ENCODE measurements at places on chromosomes 11 and 22.
A peak's percentile ranks its signal among the peaks of the same experiment; 100 is the strongest.

DNA sequence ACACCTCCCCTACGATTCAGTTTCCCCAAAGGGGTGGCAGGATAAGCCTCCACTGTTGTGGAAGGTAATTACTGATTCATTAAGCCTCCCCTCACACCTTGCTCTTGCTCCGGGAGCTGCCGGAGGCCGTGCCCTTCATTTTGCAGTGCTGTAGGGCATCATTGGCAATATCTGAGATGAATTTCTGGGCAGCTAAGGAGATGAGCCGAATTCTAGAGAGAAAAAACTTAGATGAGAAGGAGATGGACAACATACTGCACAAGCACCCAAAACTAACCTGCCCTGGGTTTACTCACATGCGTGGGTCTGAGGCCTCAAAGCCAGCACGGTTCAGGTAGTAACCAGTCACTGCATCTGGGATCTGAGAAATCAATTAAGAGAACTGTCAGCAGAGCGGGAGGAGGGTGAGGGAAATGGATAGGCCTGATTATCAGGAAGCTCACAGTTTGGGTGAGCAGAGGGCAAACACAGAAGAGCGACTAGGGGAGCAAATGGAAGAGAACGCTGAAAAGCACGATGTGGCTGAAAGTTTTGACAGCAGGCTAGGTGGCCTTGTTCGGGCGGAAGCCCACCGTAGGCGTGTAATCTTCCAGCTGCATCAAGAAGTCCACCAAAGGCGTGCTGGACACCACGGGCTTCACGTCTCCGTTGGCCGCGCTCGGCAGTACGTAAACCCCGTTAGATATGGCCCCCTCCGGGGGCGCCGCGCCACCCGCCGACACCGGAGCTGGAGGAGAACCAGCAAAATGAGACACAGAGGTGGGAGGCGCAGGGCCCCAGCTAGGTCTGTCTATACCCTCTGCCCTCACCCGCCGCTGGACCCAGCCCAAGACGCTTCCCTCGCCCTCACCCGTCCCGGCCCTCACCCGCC, 689 bp downstream of the TAF10 start:
- peak; percentile 32 for DNase-seq

DNA sequence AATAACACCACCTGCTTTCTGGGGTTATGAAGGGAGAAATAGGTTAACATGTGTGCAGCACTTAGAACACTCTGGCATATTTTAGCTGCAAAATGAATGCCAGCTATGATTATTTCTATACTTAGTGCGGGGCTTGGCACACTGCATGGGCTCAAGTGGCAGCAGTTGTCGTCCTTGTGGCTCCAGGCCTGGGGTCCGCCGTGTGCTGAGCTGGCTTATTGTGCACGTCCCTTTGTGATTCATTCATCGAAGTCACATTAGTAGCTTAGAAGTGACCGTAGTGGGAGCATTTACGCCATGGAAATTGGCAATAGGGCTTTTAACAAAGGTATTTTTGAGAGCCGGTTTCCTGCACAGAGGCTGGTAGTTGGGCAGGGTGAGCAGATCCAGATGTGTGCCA, 4.2 kb downstream of the RASD2 start:
- no peak for DNase-seq

DNA sequence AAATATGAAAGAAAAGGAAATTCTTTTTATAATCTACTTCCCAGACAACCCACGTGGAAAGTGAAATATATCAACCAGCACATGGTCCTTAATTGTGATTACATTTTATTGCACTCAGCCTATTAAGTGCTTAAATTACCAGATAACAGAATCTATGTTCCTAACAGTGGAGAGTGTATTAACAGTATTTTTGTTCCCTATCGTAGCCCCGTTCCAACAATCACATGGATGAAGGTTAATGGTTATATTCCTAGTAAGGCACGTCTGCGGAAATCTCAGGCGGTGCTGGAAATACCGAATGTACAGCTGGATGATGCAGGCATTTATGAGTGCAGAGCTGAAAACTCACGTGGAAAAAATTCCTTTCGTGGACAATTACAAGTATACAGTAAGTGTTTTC, 626.1 kb upstream of the ARHGAP42 start:
- peak; percentile 1 for DNase-seq

DNA sequence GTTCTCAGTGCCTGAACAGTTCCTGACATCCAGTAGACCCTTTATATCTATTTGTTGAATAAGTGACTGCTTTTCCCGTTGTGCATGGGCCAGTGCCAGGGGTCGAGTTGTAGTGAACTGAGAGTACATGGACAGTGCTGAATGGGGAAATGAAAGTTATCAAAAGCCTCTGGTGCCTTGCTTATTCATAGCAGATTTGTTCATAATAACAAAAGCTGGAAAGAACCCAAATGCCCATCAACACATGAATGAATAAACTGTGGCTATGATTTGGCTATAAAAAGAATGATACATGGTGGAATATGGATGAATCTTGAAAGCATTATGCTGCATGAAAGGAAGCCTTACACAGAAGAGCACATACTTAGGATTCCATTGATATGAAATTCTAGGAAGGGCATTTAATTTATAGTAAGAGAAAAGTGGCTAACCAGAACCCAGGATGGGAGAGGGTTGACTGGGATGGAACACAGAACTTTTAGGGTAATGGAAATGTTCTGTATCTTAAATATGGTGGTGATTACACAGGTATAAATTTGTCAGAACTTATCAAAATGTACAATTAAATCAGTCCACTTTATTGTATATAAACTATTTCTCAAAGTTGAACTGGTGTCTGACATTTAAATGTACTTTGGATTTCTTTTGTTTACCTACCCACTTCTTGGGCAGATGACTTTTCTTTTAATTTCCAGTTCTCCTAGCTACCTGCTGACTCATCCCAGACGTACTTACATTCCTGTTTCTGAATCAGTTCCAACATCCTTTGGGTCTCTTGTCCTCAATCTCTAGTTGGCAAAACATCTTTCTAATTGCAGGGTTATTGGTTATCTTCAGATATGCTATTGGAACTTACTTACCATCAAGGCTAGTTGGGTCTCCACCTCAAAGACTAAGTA, 42.8 kb downstream of the PACS1 start:
- DNase-seq = no peak

GRCh38 chr11:46249103-46249937, 28.1 kb upstream of the CREB3L1 start:
- no peak for DNase-seq

DNA sequence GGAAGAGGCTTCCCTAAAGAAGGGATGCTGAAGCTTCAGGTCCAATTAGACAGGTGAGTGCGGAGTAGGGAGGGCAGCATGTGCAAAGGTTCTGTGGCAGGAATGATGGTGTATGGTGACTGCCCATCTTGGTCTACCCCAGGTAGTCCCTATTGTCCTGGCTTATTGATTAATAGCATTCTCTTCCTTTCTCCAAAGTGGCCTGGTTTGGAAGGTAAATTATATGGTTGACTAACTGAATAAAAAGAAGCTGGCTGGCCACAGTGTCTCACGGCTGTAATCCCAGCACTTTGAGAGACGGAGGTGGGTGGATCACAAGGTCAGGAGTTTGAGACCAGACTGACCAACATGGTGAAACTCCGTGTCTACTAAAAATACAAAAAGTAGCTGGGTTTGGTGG, 230.5 kb downstream of the MIAT start:
- DNase-seq = no peak

GRCh38 chr22:38649841-38650522, 6.2 kb downstream of the FAM227A start:
- no peak for DNase-seq

DNA sequence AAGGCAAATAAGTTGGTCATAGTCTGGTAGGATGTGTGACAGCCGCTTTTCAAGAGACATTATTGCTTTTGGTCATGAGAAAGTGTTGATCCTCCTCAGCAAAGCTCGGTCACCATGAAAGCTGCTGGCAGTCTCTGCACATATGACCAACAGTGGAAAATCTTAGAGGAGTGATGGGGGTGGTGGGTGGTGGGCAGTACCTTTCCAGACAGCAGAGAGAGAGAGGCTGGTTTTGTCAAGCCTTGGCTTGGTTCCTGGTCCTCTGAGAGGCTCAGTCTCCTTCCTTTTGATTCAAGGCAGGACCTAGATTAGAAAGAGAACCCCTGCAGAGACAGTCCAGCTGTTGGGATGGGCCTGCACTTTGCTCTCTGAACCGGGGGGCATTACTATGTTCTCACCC, 20.0 kb upstream of the VSIG10L2 start:
- DNase-seq = no peak

GRCh38 chr22:30230787-30231461, 15.6 kb downstream of the LIF start:
- DNase-seq = no peak

- no peak for DNase-seq
Observed at GRCh38 chr22:30115705-30116104, 35.4 kb downstream of the HORMAD2 start.

DNA sequence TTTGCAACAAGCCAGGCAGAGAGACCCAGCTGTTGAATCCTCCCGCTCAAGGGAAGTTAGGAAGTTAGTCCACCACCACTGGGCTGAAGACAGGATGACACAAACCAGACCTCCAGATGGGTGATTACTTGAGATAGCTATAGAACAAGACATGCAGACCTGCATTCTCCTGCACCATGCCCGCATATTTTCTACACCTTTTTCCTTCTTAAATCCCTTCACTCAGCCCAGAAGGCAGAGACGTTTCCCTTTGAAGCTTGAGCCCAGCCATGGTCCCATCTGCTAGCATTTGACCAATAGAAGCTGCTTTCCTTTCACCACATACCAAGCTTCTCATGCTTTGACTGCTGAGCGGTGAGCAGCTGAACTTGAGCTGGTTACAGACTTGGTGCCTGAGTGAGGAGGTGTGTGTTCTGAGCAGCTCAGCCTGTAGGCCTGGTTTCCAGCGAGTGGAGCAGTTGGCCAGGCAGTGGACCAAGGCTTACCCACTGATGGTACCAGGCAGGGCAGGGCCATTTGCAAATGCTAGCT, 29.2 kb upstream of the CBX6 start:
- DNase-seq = no peak

DNA sequence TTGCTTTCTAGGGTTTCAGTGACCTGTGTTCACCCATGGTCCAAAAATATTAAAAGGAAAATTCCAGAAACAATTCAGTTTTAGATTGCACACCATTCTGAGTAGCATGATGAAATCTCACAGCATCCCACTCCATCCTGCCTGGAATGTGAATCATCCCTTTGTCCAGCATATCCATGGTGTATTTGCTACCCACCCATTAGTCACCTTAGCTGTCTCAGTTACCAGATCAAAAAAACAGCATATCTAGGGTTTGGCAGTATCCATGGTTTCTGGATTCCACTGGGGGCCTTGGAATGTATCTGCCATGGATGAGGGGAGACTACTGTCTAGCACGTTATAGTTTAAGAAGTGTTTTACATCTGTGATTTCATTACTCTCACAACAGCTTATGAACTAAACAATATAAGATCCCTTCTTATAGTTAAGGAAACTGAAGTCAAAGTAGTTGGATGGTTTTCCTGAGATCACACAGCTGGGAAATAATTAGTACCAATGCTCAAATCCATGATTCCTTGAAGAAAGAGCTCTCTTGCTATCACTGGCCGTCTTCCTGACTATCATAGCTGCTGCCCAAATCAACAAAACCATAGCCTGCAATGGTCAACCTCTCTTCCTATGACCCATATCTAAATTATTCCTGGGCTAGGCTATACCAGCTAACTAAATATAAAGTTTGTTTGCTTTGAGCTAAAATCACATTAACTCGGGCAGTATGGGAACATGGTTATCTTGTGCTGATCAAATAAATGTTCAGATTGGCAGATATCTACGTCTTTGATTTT, 122.6 kb downstream of the MICAL2 start:
- no peak for DNase-seq

- DNase-seq = no peak
Observed at GRCh38 chr11:15645201-15645600, 530.5 kb downstream of the INSC start.

DNA sequence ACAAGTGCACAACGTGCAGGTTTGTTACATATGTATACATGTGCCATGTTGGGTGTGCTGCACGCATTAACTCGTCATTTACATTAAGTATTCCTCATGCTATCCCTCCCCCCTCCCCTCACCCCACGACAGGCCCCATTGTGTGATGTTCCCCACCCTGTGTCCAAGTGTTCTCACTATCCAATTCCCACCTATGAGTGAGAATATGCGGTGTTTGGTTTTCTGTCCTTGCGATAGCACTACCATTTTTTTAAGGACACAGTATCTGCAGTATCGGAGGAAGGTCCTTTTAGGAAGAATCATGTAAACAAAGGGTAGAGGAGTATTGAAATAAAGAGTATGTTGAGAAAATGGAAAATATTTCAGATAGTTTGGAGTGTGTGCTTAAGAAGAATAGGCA, 25.9 kb downstream of the PDE3B start:
- DNase-seq = no peak

DNA sequence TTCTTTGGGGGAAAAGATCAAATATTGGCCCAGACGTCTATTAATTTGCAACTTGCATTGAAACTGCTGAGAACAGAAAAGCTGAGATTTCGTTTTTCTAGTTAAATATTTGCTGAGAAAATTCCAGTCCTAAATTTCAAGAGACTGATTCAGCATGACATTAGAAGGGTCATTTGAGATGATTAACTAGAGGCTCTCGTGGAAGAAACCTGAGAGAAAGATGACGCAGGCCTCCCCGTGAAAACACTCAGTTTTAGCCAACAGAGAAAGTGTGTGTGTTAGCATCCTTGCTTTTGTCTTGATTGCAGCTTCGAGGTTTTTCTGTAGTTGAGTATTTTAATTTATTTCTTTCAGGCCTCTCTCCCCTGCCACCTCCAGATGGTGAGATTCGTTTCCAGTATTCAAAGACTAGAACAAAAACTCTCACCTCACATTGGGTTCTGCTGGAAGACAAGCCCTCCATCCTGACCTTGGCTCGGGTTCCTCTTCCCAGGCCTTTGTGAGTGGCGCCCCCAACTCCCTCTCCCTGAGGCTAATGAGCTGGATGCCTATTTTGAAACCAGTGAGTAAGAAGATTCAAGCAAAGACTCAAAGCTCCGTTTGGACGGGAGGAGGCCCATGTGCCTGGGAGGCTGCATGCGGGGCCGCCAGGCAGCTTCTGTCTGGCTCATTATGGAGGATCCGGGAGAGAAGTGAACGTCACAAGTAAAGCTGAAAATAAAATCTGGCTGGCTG, 52.4 kb downstream of the CELSR1 start:
- DNase-seq = no peak

DNA sequence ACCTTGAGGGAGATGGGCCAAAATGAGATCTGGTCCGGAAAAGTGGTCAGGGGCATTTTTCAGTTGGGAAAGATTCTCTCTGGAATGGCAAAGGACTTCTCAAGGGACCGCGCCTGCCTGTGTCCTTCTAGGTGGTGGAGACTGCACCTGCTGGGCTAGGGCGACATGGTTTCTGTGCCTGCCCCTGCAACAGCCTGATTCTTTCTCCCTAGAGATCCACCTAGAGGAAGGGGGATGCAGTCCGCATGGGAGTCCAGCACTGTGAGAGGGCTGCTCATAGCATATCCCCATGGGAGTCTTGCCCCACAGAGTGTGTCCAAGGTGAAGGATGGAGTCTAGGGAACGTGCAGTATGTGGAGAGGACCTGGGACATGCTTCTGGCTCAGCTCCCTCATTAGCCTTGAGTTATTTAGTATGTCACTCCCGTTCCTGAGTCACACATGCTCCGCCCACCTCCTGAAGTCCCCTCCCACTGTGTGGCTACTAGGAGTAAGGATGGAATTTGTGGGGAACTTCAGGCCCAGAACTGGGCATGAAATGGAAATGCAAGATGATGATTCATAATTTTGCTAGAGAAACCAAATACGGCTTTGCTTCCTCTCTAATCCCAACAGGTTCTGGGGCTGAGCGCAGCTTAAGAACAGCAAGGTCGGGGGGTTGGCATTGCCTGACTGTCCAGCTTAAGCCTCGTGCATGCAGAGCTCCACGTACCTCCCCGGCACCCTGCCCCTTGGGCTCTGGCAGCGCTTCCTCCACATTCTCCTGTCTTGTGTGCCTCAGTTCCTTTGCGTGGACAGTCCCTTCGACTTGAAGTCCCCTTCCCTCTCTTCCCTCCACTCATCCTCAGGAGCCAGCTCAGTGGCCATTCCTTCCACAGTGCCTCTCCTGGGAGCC, 35.0 kb downstream of the GRIK4 start:
- DNase-seq = peak; percentile 61

Data from lung (tissue), 17 donors.